Activated CD4-positive, alpha-beta memory T cell treated with anti-CD3 and anti-CD28 coated beads for 36 hours (primary cell): ENCODE measurements at places on chromosomes 11 and 22. TPM values are rescaled to one million over a fixed set of nuclear protein-coding genes. Genes with fewer than 3 reads are reported as not detected.

Gene HTR3A
- not detected for total RNA-seq

GRCh38 chr11:27242591-27242990 lies 120.4 kb downstream of the CCDC34 start:
- H3K4me1 ChIP-seq = no peaks in the 10 kb centered on the region
- no peak overlapping the region for H3K27ac ChIP-seq
- no peaks in the 10 kb centered on the region for H3K36me3 ChIP-seq
- H3K27me3 ChIP-seq = peaks cover 1% of the 10 kb centered on the region

DNA sequence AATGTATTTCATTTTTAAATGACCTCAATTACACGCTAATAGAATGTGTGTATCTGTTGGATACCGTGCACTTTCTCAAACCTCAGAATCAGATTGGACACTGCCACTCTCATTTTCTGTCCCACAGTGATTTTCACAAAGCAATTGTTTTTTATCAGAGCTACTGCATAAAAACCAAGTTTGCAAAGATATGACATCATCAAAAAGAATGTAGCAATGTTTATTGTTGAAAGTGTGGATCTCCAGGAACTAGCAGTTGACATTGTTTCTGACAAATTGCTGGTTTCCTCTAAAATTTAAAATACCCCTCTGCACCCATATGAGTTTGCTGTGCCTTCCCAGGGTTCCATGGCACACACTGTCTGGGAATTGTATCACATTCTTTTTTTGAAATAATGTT lies 362.7 kb upstream of the DDI1 start:
- no peaks in the 10 kb centered on the region for H3K36me3 ChIP-seq
- H3K4me1 ChIP-seq = no peaks in the 10 kb centered on the region
- H3K27me3 ChIP-seq = peaks cover 4% of the 10 kb centered on the region
- DNase-seq = no peak
- H3K4me3 ChIP-seq = no peak overlapping the region
- no peak overlapping the region for H3K27ac ChIP-seq

GRCh38 chr11:78654866-78655265 lies 80.2 kb upstream of the NARS2 start:
- no peak overlapping the region for H3K27ac ChIP-seq
- H3K4me3 ChIP-seq = no peak overlapping the region
- H3K36me3 ChIP-seq = no peaks in the 10 kb centered on the region
- H3K27me3 ChIP-seq = peaks cover 7% of the 10 kb centered on the region
- peaks cover 24% of the 10 kb centered on the region for H3K4me1 ChIP-seq

DNA sequence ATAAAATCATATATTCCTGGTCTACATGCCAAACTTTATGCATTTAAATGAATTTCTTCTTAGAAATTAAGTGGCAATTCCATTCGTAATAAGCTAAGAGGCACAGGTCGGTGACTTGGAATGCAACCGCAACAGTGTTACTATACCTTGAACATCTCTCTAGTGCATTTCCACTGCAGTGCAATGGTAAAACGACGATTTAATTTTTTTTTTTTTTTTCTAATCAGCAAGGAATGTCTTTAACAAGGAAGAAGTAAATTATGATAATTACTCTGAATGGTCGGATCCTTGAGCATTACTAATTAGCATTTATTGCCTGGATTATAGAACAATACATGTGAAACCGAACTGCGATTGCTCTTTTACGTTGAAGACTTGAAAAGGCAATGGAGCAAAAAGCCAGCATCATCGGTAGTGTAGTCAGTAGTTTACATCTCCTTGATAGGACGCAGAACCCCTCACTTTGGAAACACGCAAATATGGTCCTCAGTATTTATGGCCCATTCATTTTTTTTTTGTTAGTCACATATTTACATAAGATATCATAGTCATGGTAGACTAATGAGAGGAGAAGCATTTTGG lies 20.2 kb downstream of the BLID start:
- no peak overlapping the region for H3K27ac ChIP-seq
- H3K36me3 ChIP-seq = no peaks in the 10 kb centered on the region
- no peak overlapping the region for H3K4me3 ChIP-seq
- H3K27me3 ChIP-seq = peaks cover 24% of the 10 kb centered on the region

Gene TRMT2A
- 75.8 TPM for total RNA-seq

- no peaks in the 10 kb centered on the region for H3K27me3 ChIP-seq
- H3K36me3 ChIP-seq = no peaks in the 10 kb centered on the region
- no peak overlapping the region for H3K4me3 ChIP-seq
- DNase-seq = no peak
- no peak overlapping the region for H3K27ac ChIP-seq
Measured at GRCh38 chr11:92416971-92417725, 192.5 kb downstream of the FAT3 start.

DNA sequence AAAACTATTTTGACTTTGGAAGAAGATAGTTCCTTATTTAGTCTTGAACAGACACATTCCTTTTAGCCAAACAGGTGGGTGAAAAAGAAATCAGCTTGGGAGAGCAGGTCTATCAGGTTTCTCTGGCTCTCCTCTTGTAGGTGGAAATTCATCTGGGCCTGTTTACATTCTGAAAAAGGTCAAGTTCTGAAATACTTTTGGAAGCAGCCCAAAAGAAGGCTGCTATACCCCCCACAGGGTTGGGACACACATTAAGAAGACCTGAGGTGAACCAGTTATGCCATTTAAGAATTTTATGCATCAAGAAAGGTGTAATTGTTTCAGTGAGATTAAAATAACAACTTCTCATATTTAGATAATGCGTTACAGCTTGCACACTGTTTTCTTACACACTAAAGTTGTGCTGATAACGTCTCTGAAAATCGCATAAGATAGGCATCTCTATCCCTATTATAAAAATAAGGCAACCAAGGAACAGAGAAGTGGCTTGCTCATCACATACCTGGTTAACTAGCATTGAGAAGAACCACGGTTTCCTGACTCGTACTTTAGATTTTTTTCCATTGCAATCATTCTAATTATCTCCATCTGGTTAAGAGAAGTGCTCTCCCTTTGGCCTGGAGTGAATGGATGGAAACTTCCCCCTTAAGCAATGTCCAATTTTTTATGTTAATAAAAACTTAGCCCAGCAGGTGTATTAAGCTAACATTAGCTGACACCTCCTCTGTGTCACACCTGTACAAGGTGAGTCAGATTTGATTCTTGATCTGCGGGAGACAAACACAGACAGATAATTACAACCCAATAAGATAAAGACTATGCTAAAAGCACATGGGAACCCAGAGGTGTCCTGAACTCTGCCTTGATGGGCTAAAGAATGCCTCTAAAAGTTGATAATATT lies 60.5 kb upstream of the UCP3 start:
- H3K36me3 ChIP-seq = peaks cover 42% of the 10 kb centered on the region
- no peak overlapping the region for H3K4me3 ChIP-seq
- H3K4me1 ChIP-seq = peaks cover 8% of the 10 kb centered on the region
- H3K27ac ChIP-seq = no peak overlapping the region

- H3K4me3 ChIP-seq = no peak overlapping the region
- DNase-seq = no peak
- H3K36me3 ChIP-seq = no peaks in the 10 kb centered on the region
- peaks cover 5% of the 10 kb centered on the region for H3K4me1 ChIP-seq
- H3K27ac ChIP-seq = no peak overlapping the region
Measured at GRCh38 chr22:45280587-45280980, 4.2 kb upstream of the UPK3A start.

Gene CDKN1C
- 0.41 TPM for total RNA-seq

- H3K36me3 ChIP-seq = no peaks in the 10 kb centered on the region
- no peak overlapping the region for H3K4me3 ChIP-seq
- H3K4me1 ChIP-seq = peaks cover 12% of the 10 kb centered on the region
- no peak overlapping the region for H3K27ac ChIP-seq
- peaks cover 21% of the 10 kb centered on the region for H3K27me3 ChIP-seq
Measured at GRCh38 chr11:66015936-66016792, 4.4 kb downstream of the CST6 start.

- no peaks in the 10 kb centered on the region for H3K4me1 ChIP-seq
- H3K27ac ChIP-seq = no peak overlapping the region
- no peaks in the 10 kb centered on the region for H3K27me3 ChIP-seq
- no peak overlapping the region for H3K4me3 ChIP-seq
Measured at GRCh38 chr22:38132136-38132535, 21.7 kb upstream of the BAIAP2L2 start.

DNA sequence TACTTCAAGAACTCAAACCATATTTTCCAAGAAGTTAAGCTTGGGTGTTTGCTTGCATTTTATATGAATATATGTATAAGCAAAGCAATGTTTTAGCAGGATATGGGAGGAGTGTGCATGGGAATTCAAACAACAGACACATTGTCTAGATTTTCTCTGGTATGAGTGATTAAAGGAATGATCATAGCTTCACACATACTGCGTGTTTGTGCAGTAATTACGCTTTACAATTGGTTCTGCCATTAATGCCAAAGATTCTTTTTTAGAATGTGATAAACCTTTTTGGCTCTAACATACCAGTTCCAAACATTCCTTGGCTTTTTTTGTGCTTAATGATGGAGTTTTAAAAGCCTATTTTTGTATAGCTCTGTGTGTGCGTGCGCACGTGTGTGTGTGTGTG lies 54.0 kb downstream of the CCDC34 start:
- no peaks in the 10 kb centered on the region for H3K36me3 ChIP-seq
- no peak overlapping the region for H3K27ac ChIP-seq
- no peak for DNase-seq

Gene TEF
- total RNA-seq = 1.4 TPM

Gene SCGB2A2
- total RNA-seq = not detected

GRCh38 chr11:33891714-33892327 lies at the start of gene LMO2:
LMO2 (minus strand) TSS chr11:33892076; CDS start chr11:33869716, 22,360 bp downstream.
- DNase-seq = no peak
- H3K27me3 ChIP-seq = peaks cover 80% of the 10 kb centered on the region
- H3K27ac ChIP-seq = no peak within 1 kb of the TSS
- H3K4me1 ChIP-seq = peaks cover 31% of the 10 kb centered on the region
- peaks cover 2% of the 10 kb centered on the region for H3K36me3 ChIP-seq

DNA sequence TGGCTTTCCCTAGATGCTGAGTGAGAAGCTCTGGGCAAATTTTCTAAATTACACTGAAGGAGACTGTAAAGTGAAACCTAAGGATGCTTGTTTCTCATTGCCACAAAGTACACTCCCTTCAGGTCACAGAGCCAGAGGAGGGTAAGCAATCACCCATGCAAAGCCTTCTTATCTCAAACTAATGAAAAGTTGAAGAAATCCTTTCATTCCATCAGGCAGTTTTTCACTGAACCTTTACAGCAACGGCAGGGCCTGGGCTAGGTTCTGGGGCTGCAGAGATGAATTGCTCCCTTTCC lies 106.2 kb downstream of the RASSF10 start:
- no peaks in the 10 kb centered on the region for H3K36me3 ChIP-seq
- no peak overlapping the region for H3K4me3 ChIP-seq
- H3K27ac ChIP-seq = no peak overlapping the region
- DNase-seq = no peak

DNA sequence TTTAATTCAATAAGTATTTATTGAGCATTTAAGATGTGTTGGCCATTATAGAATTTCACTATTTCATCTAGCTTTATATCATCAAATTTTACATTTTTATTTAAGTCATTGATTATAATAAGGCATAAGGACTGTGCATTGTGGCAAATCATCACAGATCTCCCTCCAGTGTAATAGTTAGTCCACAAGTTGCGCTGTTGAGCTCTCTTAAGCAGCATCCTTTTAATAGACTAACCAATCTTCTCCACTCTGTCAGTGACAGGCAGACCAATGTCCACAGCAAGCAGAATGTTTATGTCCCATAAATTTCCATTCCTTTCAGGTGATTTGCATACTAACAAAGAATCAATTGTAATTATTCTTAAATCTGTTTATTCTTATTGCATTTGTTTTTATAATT lies 595.3 kb upstream of the CCDC90B start:
- no peak overlapping the region for H3K27ac ChIP-seq
- DNase-seq = no peak
- H3K4me3 ChIP-seq = no peak overlapping the region
- H3K4me1 ChIP-seq = no peaks in the 10 kb centered on the region
- H3K27me3 ChIP-seq = no peaks in the 10 kb centered on the region

Gene TIGD3
- total RNA-seq = 1.00 TPM

GRCh38 chr11:115134926-115135325 lies 369.3 kb downstream of the CADM1 start:
- no peaks in the 10 kb centered on the region for H3K36me3 ChIP-seq
- H3K27me3 ChIP-seq = no peaks in the 10 kb centered on the region
- no peak overlapping the region for H3K27ac ChIP-seq
- H3K4me1 ChIP-seq = no peaks in the 10 kb centered on the region

- no peaks in the 10 kb centered on the region for H3K36me3 ChIP-seq
- no peak for DNase-seq
- no peaks in the 10 kb centered on the region for H3K27me3 ChIP-seq
- H3K4me3 ChIP-seq = no peak overlapping the region
- H3K27ac ChIP-seq = no peak overlapping the region
Measured at GRCh38 chr11:85307366-85307765, 319.8 kb downstream of the DLG2 start.

- no peak overlapping the region for H3K27ac ChIP-seq
- no peaks in the 10 kb centered on the region for H3K27me3 ChIP-seq
- no peak for DNase-seq
- no peak overlapping the region for H3K4me3 ChIP-seq
- no peaks in the 10 kb centered on the region for H3K4me1 ChIP-seq
- no peaks in the 10 kb centered on the region for H3K36me3 ChIP-seq
Measured at GRCh38 chr11:26860091-26860780, 133.7 kb upstream of the FIBIN start.

- no peaks in the 10 kb centered on the region for H3K36me3 ChIP-seq
- no peaks in the 10 kb centered on the region for H3K27me3 ChIP-seq
- no peaks in the 10 kb centered on the region for H3K4me1 ChIP-seq
- no peak overlapping the region for H3K27ac ChIP-seq
- H3K4me3 ChIP-seq = no peak overlapping the region
Measured at GRCh38 chr11:117421041-117421440, 93.4 kb downstream of the CEP164 start.

Gene TIMM10B
- total RNA-seq = 41.3 TPM

DNA sequence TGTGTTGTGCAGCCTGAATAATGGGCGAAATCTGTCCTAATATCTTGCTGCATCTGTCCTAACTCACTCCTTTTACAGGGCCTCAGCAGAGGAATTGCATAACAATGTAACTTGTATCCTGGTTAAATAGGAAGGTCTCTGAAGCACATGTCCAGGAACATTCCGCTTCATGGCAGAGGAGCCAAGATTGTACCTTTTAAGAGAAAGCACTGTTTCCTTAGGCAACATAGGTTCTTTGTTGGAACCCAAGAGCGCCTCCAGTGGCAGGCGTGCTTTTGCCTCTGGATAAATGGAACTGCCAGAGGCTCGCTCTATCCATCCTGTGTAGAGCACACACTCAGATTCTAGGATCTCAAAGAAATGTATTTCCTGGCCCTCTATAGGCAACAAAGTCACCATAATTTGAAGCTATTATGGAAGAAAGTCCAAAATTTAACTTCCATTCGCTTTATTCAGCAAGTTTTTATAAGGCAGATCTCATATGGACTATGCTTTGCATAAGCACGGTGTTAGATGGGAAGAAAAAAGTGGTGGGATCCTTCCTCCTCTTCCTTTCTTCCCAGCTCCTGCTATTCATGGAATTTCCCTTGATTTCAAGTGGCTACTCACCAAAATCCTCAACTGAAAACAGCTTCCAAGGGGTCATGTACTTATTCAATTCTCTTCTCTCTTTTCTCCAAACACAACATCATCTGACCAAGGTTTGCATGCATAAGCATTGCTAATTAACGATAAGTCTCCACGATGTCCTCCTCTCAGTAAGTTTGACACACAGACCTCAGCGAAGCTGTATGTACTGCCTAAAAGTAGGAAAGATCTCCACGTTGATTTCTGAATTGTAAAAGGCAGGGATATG lies at the start of gene BLID:
BLID (minus strand) TSS at position 692 of the 856 bp plus-strand sequence; CDS start at position 399, 293 bp downstream.
- no peaks in the 10 kb centered on the region for H3K4me1 ChIP-seq
- H3K4me3 ChIP-seq = no peak within 1 kb of the TSS
- no peaks in the 10 kb centered on the region for H3K36me3 ChIP-seq

Gene PATE1
- total RNA-seq = not detected

Gene OR5P2
- total RNA-seq = not detected
